ENCODE measurements at places on chromosomes 12 and 14.

GRCh38 chr12:47249082-47249481, 169.3 kb upstream of the AMIGO2 start:
- no peak for DNase-seq

- DNase-seq: no peak
Measured at GRCh38 chr12:2583642-2584401, 210.9 kb upstream of the FKBP4 start.

- no peak for DNase-seq
Measured at GRCh38 chr12:20446836-20447235, 78.5 kb downstream of the PDE3A start.

GRCh38 chr14:100283984-100284881, 22.0 kb downstream of the SLC25A29 start:
- DNase-seq: no peak

- DNase-seq: no peak
Measured at GRCh38 chr14:68248481-68249255, 429.1 kb downstream of the RAD51B start.

GRCh38 chr14:101889366-101889765, 75.0 kb upstream of the DYNC1H1 start:
- no peak for DNase-seq

DNA sequence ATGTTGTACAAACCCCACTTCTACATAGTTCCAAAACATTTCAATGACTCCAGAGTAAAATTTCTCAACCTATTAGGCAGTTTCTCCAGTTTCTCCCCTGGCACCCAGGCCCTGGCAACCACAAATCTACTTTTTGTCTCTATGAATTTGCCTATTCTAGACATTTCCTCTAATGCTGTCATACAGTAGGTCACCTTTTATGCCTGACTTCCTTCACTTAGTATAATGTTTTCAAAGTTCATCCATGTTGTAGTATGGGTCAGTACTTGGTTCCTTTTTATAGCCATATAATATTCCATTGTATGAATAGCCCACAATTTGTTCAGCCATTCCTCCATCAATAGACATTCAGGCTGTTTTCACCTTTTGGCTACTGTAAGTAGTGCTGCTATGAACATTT, 67.0 kb downstream of the SPRING1 start:
- no peak for DNase-seq

DNA sequence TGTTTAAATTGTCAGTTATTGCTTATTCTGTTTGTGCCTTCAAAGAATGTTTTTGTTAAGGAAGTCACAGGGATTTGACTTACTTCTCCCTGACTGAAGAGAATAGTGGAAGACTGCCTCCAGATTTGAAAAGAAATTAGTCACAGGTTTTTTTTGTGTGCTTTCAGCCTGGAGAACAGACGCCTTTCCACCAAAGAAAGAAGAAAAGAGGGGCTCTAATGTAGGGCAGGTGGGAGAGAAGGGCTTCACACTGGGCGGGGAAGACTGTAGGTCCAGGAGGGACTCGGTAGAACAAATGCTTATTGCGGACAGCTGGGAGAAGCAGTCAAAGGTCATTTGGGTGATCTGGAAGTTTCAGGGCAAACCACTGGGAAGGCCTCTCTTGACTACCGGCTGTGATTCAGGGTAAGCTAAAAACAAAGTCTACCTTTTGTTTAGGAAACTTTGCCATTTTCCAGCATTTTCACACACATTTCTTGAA, 76.8 kb downstream of the SAMD4A start:
- no peak for DNase-seq

DNA sequence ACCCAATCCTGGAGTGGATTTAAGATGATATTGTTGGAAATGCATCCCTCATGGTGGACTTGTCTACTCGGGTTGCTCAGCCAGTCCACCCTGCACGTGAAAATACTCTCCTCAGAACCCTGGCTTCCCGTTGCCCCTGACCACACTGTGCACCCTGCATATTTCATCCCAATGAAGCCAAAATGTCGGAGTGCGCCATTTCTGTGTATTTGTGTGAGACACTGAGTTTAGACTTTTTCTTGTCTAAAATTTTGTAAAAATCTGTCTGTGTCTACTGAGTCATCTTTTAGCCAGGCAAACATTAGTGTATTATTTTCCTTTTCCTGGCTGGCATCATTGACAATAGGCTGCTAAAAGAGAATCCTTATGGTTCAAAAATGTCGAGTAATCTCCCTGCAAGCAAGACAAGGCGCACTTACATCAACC, 485 bp upstream of the PNMA1 start:
- DNase-seq: no peak

DNA sequence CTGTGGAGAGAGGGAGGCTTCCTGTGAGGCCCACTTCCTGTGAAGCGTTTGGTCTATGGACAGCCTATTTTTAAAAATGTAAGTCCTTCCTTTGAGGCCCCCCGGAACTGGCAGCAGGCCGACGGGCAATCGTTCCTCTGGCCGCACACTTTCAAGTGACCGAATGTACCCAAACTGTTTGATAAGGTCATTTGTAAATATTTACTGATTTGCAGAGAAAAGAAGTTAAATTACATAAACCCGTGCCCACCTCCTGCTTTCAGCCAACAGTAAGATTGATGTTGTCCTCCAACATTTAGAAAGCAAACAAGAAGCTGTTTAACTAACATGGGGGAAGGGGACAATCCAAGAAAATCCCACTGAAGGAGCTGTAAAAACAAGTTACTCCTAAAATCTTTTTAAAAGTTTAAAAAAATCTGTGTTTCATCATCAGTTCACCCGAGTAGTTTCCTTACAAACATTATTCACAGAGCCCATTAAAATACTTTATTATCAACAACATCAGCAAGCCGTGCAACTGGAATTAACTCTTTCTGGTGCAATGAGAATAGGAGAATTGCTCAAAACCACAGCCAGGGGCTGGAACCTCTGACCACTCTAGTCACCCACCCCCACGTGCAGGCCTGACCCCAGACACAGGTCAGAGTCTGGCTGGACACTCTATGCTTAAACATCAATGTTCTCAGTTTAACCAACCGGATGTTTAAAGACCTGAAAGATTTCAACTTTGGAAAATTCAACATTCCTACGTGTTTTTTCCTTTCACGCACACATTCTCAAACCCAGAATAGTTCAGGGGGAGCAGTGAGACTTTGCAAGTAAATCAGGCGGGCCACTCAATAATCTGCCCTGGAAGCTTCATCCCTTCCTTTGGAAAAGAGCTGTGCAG, 65.3 kb downstream of the FOXN3 start:
- no peak for DNase-seq

- no peak for DNase-seq
Measured at GRCh38 chr14:91186515-91187066, 57.9 kb downstream of the GPR68 start.

GRCh38 chr12:93772003-93772700, 95.0 kb downstream of the CRADD start:
- no peak for DNase-seq

DNA sequence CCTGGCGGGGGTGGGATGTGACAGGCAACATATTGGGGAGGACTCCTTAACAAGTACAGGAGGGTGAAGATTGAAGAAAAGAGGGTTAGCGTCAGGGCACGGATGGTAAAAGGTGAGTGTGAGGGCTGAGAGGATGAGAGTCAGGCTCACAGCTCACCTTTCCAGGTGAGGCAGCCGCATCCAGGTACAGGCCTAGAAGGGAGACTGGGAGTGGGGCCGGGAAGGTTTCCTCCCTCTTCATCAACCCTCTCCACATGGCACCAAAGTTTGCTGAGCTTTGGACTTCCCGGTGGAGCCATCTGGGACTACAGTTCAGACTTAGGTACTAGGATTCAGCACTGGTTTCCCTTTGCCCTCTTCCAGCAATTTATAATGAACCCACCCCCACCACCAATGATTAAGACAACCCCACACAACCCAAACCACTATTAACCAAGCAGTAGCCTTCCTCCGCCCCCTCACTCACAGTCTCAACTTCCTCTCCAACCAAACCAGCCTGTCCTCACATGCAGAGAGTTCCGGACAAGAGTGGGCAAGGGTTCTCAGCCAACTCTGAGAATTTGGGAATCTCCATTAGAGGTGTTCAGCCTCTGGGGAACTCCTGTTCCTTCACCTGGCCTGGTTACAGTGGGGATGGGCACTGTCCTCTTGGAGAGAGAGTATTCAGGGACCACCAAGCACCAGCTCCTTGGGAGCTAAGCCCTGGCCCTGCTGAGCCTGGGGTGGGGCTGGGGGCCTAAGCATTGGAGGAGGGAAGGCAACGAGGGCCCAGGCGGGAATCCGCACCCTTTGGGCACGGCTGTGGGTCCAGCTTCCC, 2.4 kb upstream of the HOXC4 start:
- DNase-seq: no peak

GRCh38 chr14:61568572-61569011, 126.7 kb upstream of the HIF1A start:
- peak; percentile 32 for DNase-seq

DNA sequence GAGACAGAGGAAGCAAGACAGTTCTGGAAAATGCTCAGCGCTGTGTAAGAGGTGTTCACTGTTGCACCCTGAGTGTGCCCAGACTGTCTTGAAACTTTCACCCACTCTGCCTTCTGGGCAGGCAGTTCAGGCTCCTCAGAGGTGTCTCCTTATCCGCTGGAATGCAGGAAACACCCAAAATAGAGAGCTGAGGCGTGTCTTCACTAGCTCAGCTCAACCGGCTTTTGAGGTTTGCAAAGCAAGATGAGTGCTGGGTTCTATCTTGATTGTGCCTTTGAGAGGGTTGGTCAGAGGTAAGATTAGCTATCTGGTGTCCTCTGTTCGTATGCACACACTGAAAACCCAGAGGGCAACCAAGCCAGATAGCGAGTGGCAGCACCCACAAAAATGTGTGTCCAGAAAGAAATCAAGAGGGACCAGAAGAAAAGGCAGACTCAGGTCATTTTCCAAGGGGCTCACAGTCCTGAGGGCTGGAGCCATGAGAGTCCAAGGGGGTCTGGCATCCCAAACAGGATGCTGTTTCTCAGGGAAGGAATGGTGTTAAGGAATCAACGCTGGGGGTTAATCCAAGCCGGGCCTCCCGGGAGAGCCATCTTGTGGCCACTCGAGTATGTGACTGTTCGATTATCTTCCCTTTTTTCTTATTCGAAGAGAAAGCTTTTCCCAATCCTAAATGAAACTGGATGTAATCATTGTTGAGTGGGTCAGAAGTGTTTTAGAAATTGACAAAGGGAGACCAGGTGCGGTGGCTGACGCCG, 47.1 kb downstream of the TBX3 start:
- no peak for DNase-seq

DNA sequence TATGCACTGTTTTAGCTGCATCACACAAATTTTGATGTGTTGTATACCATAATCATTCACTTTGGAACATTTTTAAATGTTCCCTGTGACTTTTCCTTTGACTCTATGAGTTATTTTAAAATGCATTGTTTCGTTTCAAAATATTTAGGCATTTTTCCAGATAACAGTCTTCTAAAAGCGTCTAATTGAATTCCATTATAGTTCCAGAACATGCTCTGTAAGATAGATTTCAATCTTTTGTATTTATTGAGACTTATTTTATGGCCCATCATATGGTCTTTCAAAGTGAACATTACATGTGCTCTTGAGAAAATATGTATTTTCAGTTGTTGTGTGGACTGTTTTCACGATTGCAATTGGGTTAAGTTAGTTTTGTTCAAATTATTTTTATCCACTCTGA, 98.7 kb upstream of the ARHGAP5 start:
- DNase-seq: no peak

DNA sequence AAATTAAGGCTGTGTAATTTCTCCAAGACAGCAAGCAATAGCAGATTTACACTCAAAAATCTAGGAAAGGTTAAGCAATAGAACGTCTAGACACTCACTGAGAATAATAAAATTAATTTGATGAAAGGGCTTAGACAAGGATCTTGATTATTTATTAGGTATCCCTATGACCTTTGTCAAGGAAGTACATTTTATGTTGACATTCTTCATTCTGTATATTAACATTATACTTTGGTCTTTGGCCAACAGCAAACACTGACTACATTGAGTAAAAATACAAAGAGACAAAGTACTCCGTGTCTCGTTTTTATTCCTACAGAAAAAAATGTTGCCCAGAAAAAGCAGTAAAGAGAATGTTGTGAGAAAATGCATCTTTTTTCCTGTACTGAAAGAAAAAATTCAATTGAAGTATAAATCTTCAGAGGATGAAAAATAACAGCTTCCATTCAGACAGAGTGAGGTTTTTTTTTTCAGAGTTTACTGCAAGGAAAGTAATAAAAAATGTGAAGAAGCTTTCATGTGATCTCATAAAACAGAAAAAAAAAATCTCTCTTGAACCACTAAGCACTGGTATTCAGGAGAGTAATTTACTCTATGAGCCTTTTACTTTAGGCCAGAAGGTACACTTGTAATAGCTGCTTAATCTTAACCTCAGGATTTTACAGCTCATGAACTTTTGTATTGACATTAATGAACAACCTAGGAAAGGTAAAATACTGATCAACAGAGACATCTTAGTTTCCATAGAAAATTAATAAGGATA, 605.0 kb downstream of the FSCB start:
- no peak for DNase-seq

DNA sequence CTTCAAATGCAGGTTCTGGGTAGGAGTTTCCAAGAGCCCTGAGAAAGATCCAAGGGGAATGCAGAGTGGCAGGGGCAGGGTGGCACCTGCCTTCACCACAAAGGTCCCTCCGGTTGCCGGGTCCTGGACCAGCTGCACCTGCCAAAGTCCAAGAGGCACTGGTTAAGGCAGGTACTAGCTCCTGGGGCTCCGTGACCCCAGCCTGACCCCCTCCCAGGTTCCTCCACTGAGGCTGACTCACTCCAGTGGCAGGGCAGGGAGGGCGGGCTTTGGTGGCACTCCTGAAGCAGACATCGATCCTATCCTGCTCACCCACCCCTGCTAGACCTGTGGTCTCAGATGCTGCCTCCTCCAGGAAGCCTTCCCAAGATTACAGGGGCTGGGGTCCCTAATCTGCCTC, 11.4 kb downstream of the RPS6KL1 start:
- no peak for DNase-seq

- no peak for DNase-seq
Measured at GRCh38 chr14:96029089-96029645, 10.0 kb upstream of the C14orf132 start.

DNA sequence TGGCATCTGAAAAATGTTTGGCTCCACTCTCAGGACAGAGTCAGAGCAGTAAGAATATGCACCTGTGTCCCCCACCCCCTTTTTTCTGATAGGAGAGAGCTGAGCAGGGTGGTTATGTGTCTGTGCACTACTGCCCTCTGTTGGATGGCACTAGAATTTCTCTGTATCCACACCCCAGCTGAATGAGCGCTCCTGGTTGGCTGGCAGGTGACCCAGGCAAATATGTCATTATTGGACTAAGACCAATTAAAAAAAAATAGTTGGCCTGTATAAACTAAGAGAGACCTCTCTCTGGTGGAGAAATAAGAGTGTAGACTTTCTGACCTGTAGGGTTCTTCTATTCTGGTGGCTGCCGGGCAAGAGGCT, 107.0 kb downstream of the PTCSC3 start:
- no peak for DNase-seq

GRCh38 chr12:39831587-39832315, 212.1 kb upstream of the ABCD2 start:
- no peak for DNase-seq
